ENCODE measurements at places on chromosomes 7 and 10. TPM values are rescaled to one million over a fixed set of nuclear protein-coding genes. Genes with fewer than 3 reads are reported as not detected.

DNA sequence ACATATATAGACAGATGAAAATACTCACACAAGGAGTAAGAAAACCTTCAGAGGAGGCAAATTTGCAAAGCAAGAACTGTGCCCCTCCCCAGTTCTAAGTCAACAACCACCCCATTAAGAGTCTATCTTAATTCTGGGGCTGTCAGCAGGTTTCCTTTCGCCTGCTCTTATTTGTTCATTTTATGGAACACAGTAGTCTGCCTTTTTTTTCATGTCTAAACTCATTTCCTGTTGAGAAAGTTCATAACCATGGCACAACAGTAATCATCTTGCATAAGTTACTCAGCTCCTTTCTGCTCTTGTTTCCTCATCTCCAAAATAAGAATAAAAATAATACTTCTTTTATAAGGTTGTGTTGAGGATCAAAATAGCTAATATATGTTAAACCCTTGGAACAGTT lies 25.8 kb upstream of the AMPH start:
- peak; percentile 38 for DNase-seq

GRCh38 chr7:1548438-1548831 lies 7.6 kb downstream of the TMEM184A start:
- DNase-seq: no peak

Gene GARIN1A
- total RNA-seq: 0.51 TPM

DNA sequence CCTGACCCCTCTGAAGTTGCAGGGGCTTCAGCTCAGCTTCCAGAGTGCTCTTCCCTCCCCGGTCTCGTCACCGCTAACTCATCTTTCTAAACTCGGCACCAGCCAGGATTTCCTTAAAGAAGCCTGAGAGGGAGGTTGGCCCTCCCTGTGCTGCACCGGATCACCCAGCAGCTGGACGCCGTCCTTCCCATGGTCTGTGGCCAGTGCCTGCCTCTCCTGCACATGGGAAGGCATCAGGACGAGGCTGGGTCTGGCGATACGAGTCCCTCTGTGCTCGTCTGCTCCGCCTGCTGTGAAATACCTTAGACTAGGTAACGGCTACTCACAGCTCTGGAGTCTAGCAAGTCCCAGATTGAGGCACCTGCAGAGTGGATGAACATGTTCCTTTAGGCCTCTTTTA lies 179.1 kb downstream of the ZMYND11 start:
- DNase-seq: no peak

Gene TRIM74
- 0.13 TPM for total RNA-seq

- no peak for DNase-seq
These were observed 32.7 kb downstream of the LDB3 start for GRCh38 chr10:86700851-86701617.

- DNase-seq: no peak
These were observed 180.7 kb upstream of the GPR26 start for GRCh38 chr10:123485341-123485960.

Gene SYT15B
- total RNA-seq: not detected

GRCh38 chr7:37052705-37053104 lies 328.4 kb upstream of the AOAH start:
- DNase-seq: peak; percentile 42

DNA sequence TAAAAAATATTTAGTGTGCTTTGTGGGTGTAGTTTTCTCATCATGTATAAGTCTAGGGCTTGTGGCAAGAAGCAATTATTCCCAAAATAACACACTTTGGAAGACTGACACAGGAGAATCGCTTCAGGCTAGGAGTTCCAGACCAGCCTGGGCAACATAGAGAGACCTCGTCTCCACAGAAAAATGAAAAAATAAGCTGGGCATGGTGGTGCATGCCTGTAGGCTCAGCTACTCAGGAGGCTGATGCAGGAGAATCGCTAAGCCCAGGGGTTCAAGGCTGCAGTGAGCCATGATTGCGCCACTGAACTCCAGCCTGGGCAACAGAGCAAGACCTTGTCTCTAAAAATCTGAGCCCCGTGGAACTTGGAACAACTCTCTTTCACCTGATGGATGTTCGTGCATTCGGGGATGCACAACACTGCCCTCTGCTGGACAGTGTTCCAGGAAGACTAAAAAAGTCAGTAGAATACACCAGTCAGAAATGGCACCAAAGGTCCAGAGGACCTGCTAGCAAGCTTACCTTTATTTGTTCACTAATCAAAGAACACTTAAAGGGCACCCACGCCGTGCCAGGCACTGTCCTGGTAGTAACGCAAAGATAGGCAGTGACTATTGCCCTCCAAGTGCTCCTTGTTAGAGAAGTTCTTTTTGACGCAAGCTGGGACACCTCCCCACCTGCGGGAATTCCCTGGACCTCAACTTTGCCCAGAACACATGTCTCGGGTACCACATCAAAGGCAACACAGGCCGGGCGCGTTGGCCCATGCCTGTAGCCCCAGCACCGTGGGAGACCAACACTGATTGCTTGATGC lies 81.9 kb upstream of the CALN1 start:
- peak; percentile 26 for DNase-seq

DNA sequence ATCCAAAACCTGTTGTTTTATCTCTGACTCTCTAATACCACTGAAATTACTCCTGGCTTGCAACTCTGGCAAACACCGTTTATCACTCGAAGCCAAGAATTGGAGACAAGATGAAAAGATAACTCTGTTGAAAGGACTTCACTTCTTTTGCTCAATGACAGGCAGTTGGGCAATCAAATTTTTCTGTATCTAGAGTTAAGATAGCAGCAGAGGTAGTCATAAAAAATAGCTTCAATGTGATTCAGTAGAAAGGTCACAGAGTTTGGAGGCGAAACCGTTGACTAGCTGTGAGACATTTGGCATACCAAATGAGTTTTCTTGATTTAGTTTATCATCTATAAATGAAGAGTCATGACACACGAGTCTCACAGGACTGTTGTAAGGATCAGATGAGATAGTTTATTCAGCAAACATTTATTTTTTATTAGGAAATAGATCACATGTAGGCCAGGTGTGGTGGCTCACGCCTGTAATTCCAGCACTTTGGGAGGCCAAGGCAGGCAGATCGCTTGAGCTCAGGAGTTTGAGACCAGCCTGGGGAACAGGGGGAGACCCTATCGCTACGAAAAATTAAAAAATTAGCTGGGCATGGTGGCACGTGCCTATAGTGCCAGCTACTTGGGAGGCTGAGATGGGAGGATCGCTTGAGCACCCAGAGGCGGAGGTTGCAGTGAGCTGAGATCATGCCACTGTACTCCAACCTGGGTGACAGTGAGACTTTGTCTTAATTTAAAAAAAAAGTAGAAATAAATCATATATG lies 23.6 kb downstream of the AKR1B1 start:
- DNase-seq: peak; percentile 81

- DNase-seq: no peak
These were observed 11.9 kb downstream of the COL13A1 start for GRCh38 chr10:69813632-69814031.

Gene CYP26A1
- not detected for total RNA-seq

Gene GBX1
- total RNA-seq: not detected

Gene C7orf57
- 2.4 TPM for total RNA-seq

DNA sequence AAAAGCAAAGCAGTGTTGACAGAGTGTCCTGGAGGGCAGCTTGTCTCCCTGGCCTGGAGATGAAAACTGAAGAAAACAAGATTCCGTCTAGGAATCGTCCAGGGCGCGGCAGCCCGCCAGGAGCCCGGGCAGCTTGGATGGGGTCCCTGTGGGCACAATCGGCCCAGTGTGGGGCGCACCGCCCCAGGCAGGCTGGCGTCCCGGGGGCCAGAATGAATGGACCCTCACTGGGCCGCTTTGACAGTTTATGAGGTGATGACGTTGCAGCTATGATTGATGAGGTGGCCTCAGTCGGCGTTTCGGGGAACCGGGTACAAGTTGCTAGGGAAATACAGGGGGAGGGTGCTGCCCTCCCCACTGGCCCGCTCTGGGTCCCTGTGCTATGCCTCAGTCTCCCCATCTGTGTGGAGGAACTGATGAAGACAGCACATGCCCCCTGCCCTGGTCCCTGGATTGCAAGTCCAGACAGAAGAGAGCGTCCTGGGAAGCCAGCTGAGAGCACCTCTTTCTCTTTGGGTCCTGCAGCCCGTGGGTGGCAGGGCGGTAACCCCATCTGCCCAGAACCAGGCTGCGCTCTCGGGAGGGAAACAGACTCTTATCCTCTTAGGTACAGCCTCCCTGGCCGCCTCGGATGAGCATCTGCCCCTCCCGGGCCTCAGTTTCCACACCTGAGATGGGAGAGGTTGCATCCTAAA lies 131.3 kb downstream of the LHPP start:
- no peak for DNase-seq

GRCh38 chr10:71622154-71622526 lies 97.4 kb downstream of the C10orf105 start:
- DNase-seq: peak; percentile 17

Gene ABCC2
- total RNA-seq: 0.53 TPM

DNA sequence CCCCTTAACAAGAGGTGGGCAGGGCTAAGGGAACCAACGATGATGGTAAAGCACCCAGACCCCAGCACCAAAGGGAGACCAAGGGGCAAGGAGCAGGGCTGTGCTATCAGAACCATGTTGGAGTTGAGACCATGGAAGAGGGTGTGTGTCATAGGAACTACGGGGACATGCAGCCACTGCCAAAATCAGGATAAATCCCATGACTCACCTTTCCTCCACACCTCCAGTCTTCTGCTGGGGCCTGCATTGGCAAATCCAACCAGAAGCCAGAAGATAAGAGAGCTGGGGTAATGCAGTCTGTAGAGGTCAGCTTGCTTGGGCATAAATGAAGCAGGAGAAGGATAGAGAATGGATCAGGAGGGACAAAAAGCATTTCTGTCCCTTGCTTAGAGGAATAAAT lies 42.7 kb upstream of the SMARCD3 start:
- peak; percentile 69 for DNase-seq

Gene STAG3
- total RNA-seq: 0.13 TPM

DNA sequence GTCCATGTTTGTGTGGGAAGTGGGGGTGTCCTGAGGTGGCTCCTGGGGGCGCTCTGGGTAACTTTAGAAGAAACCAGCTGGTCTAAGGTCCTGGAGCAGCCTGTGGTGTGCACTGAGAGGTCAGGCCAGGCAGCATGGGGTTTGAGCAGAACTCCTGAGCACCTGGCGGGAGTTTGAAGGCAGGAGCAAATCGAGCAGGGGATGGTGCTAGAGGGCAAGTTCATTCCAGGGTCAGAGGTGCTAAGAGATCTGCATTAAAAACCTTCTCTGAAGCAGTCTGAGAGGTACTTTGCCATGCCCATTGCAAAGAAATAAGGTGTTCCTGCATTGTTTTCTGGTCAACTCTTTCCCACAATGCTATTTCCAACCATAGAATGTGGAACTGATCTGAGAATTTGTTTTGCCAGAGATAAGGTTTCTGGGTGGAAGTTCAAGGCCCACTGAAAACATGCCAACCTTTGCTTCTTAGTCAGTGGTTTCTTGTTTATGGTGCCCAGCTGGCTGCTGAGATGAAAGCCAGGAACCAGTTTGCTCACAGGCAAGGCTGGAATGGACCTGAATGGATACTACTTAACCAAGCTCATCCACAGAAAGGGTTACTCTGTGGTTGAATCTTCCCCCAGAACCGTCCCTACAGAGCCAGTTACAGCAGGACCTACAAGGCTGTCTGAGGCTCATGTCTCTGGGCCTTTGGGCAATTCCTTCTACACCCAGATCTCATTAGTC lies 136.3 kb upstream of the TMEM72 start:
- DNase-seq: no peak

- DNase-seq: no peak
These were observed 327.2 kb upstream of the KCND2 start for GRCh38 chr7:119945822-119946221.

Gene NACAD
- 0.13 TPM for total RNA-seq

DNA sequence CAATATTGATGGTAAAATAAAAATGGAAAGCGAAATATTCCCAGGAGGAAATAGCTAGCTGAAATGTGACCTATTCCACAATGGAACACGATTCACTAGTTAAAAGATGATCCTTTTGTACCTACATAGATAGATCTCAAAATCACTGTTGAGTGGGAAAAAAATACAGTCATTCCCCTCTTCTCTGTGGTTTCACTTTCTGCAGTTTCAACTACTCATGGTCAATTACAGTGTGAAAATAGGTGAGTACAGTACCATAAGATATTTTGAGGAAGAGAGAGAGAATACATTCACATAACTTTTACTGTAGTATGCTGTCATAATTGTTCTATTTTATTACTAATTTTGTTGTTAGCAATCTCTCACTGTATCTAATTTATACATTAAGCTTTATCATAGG lies 56.0 kb upstream of the COL13A1 start:
- DNase-seq: no peak

Gene ORC5
- total RNA-seq: 25.0 TPM

- no peak for DNase-seq
These were observed 4.7 kb downstream of the ZNF775 start for GRCh38 chr7:150383710-150384397.

GRCh38 chr7:116679500-116679899 lies 7.5 kb downstream of the MET start:
- DNase-seq: peak; percentile 100

DNA sequence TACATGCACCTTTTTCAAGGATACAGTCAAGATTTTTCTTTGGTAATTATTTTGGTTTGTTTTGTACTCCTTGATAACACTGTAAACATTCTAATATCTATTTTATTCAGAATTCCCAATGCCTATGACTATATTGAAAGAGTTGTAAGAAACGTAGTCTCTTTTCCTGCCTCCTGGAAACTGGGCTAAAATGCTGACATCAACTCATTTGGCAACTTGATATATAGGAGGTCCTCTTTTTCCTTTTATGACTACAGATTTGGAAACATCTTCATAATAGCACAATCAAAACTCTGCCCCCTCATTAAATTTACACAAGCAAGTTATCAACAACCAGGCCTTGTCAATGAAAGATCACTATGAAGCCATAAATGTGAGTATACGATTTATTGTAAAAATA lies 422.3 kb upstream of the PCDH15 start:
- no peak for DNase-seq

GRCh38 chr10:11401264-11402235 lies 209.9 kb downstream of the USP6NL start:
- DNase-seq: no peak

- DNase-seq: no peak
These were observed 351.0 kb downstream of the ANKRD7 start for GRCh38 chr7:118575393-118575948.
